ENCODE measurements at places on chromosomes 4 and X.

GRCh38 chr4:12116009-12116552, 687.4 kb upstream of the HS3ST1 start:
- no peak for DNase-seq

DNA sequence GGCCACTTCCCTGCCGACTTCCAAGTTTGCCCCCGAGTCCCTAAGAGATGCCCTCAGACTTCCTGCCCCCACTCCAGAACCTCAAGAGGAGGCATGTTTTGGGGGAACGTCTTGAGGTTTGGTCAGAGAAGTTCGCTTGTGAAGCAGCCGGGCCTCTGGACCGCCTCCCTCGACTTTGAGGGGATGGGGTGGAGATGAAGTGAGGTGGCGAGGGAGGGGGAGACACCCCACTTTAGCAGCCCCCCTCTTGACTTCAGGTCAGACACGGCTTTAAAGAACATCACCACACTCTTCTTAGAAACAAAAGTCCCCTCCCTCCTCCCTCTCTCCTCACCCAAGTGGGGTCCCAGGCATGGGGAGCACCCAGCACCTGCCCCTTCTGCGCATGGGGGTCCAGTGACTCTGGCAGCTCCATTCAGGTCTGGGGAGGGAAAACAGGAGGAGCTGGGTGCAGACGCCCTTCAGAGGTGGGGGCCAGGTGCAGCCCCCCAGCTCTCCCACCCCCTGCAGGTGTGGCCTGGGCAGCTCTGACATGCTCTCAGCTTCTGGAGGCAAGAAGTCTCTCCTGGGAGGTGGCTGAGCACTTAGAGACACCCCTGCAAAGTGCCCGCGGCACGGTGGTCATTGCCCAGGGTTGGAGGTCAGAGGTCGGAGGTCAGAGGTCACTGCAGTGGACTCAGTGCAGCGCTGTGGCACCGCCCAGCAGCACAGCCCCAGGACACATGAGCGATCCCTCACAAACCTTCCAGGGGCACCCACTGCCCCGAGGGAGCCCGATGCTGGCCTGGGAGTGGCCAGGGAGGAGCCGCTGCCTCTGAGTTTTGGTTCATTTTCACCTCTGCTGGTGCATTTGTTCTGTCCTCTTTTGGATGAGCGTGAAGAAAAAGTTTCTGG, 108.8 kb downstream of the CPZ start:
- DNase-seq, result no peak

GRCh38 chr4:185713731-185714130, 98.3 kb downstream of the SORBS2 start:
- no peak for DNase-seq

DNA sequence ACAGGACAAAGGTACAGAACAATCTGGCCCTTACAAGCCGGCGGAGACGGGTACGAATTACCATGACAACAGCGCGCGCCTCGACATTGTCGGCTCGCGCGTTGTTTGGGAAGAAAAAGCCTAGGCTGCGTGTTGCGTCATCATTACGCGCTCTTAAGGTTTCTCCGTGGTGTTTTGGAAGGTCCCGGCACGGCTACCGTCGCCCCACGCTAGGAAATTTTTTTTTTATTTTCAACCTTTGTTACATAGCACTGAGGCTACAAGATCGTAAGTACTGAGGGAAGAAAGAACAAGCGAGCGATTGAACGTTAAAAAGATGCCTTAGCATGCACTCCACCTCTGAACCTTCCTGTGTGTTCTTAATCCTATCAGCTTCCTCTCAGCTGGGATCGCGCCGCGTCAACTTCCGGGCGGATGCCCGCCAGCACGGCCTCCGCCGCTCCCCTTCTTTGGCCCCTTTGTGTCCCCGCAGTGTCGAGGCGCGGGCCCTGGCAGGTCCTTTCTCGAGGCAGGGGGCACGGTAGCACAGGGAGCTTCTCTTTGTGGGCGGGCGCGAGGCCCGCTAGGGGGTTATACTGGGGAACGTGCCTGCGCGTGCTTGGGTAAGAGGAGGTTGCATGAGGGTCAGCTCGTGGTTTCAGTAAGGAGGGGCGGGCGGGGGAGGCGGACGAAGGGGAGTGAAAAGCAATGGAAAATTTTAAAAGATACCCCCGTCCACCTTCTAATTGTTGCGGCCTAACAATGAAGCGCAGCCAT, at the start of gene SMARCAD1:
SMARCAD1 (plus strand) TSS at position 397 of the 756 bp plus-strand sequence. CDS start 530 bp downstream, outside the sequence.
- peak; percentile 79 for DNase-seq

- no peak for DNase-seq
These were observed 35.6 kb downstream of the MAP7D3 start for GRCh38 chrX:136215559-136215958.

DNA sequence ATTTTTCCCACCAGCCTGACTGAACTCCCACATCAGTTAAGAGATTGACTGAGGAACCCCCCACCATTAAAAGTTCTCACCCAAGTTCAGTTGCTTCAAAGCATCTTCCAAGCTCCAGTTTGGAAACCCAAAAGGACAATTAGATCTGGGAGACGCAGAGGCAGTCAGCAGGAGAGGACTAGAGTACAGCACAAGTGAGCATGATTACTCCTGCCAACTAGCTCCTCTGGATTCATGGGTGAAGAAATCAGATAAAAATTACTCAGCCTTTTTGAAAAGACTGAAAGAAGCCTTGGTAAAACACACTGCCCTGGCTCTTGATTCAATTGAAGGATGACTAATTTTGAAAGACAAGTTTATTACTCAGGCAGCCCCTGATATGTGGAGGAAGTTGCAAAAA, 297.5 kb downstream of the ADAM29 start:
- no peak for DNase-seq

- no peak for DNase-seq
These were observed 13.5 kb downstream of the ARHGAP24 start for GRCh38 chr4:85488416-85488815.

- no peak for DNase-seq
These were observed 32.5 kb downstream of the FGFBP1 start for GRCh38 chr4:15906020-15906443.

- DNase-seq, result no peak
These were observed 61.2 kb upstream of the RAI2 start for GRCh38 chrX:17922303-17922702.

- no peak for DNase-seq
These were observed 151.1 kb upstream of the MAMLD1 start for GRCh38 chrX:150211988-150212387.

GRCh38 chrX:2500091-2500802, 529 bp downstream of the DHRSX start:
- no peak for DNase-seq

Measured in stimulated activated CD8-positive, alpha-beta memory T cell treated with anti-CD3 and anti-CD28 coated beads, Interleukin-12 subunit alpha, Interleukin-12 subunit beta, amount 100 ng/mL, for 1 hour (primary cell).